Subcutaneous preadipocyte (primary cell): ENCODE measurements at places on chromosomes 1 and 21. TPM values are rescaled to one million over a fixed set of nuclear protein-coding genes. Genes with fewer than 3 reads are reported as not detected.

Gene TEX38
- not detected in 2 replicates for total RNA-seq

Gene RAP1GAP
- total RNA-seq = not detected in 2 replicates

Gene U2AF1
- 20.9 and 33.0 TPM in 2 replicates for total RNA-seq

Gene SSX2IP
- total RNA-seq = 9.6 and 13.3 TPM in 2 replicates

Gene CCDC24
- total RNA-seq = 2.5 and 2.9 TPM in 2 replicates

Gene FALEC
- total RNA-seq = not detected in 2 replicates

Gene BSND
- total RNA-seq = not detected in 2 replicates

Gene SLC30A10
- not detected in 2 replicates for total RNA-seq

Gene KCNH1
- total RNA-seq = not detected in 2 replicates

Gene PALMD
- 0.20 and 0.37 TPM in 2 replicates for total RNA-seq

Gene DPH5
- total RNA-seq = 32.0 and 40.3 TPM in 2 replicates

Gene TRABD2B
- total RNA-seq = under 0.01 and 0.20 TPM in 2 replicates

Gene TNN
- total RNA-seq = not detected in 2 replicates

Gene INSRR
- not detected in 2 replicates for total RNA-seq

Gene CAPZB
- total RNA-seq = 171 and 180 TPM in 2 replicates

Gene LHX8
- not detected in 2 replicates for total RNA-seq

Gene OLIG2
- not detected in 2 replicates for total RNA-seq

Gene PTPN14
- total RNA-seq = 30.5 and 45.2 TPM in 2 replicates

Gene GJB3
- under 0.01 TPM in 1 of 2 replicates, not detected in the other for total RNA-seq

Gene PROK1
- total RNA-seq = not detected in 2 replicates

Gene TP53BP2
- 14.3 and 28.3 TPM in 2 replicates for total RNA-seq

Gene TMEM81
- total RNA-seq = 1.5 and 2.0 TPM in 2 replicates
